Stimulated activated CD8-positive, alpha-beta memory T cell treated with anti-CD3 and anti-CD28 coated beads, Interleukin-4, amount 100 ng/mL, for 1 hour (primary cell): ENCODE measurements at places on chromosomes 7 and 10.

DNA sequence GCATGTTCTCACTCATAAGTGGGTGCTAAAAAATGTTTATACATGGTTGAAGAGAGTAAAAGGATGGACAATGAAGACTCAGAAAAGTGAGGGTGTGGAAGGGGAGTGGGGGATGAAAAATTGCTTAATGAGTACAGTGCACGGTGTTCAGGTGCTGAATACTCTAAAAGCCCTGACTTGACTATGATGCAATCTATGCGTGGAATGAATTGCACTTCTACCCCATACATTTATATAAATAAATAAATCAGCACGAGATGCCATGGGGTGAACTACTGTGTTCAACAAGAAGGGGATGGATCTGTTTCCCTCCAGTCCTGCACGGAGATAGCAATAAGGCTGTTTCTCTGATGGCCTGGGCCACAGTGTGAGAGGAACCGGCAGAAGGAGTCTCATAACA lies 254.3 kb upstream of the LYZL1 start:
- DNase-seq, result no peak

DNA sequence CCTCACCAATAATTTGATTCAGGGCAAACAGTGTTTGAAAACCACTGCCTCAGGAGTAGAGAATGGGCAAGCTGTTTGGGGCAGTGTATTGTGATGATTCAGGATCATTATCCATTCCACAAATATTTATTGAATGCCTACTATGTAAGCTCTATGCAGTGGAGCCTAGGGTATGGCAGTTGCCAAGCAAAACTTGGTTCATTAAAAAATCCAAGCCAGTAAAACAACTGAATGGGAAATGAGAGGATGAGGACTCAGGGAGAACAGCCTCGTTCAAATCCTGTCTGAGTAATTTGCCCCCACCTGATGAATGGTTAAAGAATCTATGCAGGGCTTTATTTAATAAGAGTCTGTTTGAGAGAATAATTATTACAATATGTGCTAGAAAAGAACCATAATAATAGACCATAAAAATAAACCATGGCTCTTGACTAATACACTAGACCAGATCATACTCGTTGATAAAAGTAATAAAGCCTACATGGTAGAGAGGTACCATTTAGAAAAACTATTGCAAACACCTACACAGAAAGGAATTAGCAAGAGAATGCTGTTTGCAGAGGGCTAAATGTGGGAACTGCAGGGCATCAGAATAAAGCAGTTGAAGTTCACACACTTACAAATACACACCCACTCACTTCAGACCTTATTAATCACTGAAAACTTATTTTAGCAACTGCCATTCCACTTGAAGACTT lies 71.7 kb downstream of the CREB5 start:
- DNase-seq, result no peak

- no peak for DNase-seq
Observed at GRCh38 chr10:91768123-91768522, 30.1 kb upstream of the TNKS2 start.

DNA sequence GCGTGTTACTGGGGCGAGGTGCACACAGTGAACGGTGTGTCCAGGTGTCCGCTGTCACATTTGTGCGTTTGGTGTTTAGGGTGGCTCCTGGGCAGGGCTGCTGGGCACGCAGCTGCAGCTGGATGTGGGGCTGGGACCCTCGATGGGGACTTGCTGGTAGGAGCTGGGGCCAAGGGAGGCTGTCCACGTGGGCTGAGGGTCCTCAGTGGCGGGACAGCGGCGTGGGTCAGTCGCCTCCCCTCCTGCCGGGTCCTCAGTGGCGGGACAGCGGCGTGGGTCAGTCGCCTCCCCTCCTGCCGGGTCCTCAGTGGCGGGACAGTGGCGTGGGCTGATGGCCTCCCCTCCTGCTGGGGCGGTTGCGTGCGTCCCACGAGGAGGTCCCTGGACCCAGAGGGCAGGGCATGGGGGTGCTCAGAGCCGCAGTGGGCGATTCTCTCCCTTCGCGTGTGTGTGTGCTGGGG lies 68.5 kb downstream of the INPP5A start:
- no peak for DNase-seq

DNA sequence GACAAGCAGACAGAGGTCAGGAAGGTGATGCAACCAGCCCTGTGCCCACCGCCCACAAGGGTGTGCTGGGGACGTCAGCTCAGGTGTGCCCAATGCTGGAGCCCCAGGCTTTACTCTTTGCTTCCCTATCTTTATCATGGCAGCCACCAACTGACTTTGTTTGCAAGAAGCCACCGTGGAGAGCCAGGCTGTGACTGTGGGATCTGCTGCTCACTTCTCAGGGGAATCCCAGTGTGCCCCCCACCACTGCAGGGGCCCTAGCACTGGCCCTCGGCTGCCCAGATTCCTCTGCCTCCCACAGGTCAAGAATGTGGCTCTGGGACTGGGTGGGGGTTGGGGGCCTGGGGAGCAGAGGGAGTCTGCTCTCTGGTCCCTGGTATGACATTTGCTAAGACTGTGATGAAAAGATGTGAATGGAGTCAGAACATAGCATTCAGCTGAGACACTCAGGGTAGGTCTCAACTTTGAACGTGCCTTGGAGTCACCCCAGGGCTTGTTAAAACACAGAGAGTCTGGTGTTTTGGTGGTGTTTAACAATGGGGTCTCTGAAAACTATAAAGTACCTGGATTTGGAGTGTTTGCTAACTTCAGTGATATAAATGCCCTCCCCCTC lies 47.3 kb downstream of the ARHGAP22 start:
- DNase-seq, result no peak

GRCh38 chr7:151484971-151485707 lies 34.6 kb downstream of the RHEB start:
- no peak for DNase-seq

DNA sequence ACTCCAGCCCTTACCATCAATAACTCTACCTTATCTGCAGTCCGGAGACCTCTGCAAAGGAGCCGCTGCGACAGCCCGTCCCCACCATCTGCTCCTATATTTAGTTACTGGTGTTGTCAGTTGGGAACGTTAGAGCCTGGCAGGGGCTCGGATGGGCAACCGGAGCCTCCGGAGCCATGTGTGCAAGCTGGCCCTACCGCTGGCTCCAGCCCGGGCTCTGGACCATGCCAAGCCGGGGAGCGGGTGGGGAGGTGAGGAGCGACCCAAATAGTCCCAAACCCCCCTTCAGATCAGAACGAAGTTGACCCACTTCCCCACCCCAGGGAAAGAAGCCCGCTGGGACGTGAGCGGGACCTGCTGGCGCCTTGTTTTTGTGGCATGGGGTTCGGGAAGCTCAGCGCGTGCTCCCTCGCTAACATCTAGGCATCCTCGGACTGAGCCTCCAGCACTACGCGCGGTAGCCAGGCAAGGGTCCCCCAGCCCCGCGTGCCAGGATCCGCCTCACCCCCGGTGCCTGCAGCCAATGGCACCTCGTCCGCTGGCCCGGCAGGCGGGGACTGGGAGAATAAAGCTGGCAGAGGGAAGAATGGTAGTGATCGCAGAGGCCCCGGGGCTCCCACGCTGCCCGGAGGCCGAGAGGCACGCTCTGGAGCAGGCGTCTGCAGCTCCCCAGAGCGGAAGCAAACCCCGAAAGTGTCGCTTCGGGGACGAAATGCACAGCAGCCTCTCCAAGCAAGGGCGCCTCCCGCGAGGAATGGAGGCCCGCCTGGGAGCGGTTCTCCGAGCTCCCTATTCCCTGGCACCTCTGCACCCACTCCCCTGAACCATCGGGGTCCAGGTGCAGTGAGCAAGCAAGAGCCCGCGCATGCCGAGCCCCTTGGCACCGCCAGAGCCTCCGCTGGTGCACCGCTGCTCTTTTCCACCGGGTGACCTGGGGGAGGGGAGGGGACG lies 679 bp downstream of the LRRC20 start:
- DNase-seq, result no peak

- DNase-seq, result no peak
Observed at GRCh38 chr10:68987611-68988010, 992 bp upstream of the KIFBP start.

DNA sequence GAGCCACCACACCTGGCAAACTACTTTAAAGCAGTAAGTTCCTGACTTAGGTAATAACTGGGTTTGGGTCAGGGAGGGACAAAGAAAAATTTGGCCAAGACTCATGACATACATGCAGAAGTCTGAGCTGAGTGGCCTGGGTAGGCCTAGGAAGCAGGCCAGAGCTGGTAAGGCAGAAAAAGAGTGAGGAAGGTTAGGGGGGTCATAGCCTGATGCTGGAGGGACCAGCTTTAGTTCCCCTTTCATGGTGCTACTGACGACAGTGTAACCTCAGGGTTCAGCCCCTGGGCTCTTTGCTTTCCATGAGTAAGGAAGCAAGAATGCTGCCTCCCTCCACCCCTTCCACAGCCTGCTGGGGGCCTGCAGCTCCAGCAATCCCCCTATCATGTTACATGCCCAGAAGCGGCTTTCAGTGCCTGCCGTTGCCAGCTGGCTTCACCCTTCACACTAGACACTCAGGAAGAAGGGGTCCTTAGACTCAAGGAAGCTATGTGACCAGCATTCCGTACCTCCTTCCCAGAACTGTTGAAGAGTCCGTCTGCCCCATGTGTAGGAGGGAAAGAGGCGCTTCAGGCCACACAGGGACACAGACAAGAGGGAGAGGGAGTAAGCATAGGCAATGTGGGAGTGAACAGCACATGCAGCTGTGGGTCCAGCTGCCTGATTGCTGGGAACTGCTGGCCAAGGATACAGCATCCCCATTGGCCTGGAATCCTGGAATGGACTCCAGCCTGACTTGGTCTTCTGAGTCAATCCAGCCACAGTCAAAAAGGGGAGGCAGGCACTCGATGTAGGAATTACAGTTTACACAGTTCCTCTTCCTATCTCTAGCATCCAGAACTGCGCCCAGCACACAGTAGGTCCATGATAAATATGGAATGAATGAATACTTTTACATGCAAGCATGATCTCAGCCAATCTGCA lies 4.1 kb upstream of the PLAU start:
- DNase-seq, result no peak

- DNase-seq, result no peak
Observed at GRCh38 chr10:72685264-72685921, 6.5 kb upstream of the MCU start.

DNA sequence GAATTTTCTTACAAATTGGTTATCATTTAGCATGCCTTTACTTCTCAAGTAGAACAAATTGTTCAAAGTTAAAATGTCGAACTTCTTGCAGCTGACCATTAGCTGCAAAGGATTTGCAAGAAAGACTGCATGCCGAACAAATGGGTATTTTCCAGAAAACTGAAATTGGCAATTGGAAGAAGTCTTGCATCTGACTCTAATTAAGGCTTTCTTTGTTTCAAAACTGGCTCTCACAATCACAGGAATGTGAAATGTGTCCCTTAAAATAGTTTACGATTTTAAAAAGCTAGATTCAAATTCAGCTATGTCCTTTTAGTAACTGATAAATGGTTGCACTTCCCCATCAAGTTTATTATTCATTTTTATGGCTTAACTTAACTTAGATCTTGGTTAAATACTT lies 207.9 kb downstream of the ARL4A start:
- no peak for DNase-seq

DNA sequence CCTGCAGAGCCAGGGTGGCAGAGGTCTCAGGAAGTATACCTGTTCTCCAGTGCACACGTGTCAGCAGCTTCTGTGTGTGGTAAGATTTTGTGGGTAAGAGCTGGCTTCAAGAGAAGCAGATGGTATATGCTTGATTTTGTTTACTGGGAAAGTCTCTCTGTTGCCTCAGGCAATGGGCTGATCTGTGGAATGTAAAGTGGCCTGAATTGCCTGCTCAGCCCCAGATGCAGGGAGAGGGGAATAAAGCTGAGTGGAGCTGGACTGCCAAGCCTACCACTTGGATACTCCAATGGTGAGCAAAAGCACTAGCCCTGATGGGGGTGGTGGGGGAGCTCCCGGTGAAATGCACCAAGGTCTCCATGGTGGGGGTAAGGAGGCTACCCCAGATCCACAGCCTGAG lies 156.1 kb downstream of the WDR11 start:
- DNase-seq, result no peak

- DNase-seq, result no peak
Observed at GRCh38 chr7:45187946-45188411, 30.4 kb downstream of the RAMP3 start.

DNA sequence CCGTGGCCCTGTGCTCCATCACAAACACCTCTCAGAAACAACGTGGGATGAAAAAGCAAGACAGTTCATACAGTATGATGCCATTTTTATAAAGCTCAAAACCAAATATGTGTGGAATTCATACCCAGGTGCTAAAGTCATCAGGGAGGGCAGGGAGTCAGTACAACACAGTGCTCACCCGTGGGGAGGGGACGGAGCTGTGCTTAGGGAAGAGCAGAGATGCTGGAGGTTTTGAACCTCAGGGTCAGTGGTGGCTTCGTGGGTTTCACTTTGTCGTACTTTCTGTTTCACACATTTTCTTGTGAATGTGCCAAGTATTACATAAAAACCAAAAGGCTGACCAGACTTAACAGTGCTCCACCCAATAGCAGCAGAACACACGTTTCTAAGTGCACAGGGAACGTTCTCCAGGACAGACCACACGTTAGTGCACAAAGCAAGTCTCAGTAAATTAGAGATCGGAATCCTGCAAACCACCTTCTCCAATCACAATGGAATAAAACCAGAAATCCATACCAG lies 21.2 kb downstream of the ZMIZ2 start:
- DNase-seq, result no peak

DNA sequence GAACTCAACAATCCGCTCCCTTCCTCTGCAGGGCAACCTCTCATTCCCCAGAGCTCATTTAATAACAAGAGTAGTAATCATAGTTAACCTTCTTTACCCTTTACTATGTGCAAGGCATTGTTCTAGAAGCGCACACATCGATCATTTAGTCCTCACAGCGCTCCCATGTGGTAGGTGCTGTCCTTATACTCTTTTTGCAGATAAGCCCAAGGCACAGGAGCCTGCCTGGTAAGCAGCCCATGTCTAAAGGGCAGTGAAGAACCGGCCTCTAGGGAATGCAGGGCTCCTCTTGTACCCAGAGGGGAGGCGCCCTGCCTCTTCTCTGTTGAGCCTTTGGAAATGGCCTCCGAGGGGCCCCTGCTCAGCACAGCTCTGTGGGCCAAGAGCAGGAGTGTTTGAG lies 14.3 kb downstream of the CHST3 start:
- DNase-seq, result no peak

GRCh38 chr10:4847561-4848355 lies 21.8 kb downstream of the AKR1E2 start:
- DNase-seq, result no peak

- DNase-seq, result no peak
Observed at GRCh38 chr10:62005281-62005680, 103.8 kb downstream of the ARID5B start.

GRCh38 chr7:159083001-159083697 lies 61.5 kb downstream of the VIPR2 start:
- no peak for DNase-seq

- no peak for DNase-seq
Observed at GRCh38 chr10:65614956-65615565, 1310.8 kb upstream of the LRRTM3 start.

GRCh38 chr7:90846192-90846591 lies 250.1 kb downstream of the CDK14 start:
- DNase-seq, result no peak

- DNase-seq, result no peak
Observed at GRCh38 chr7:103547451-103548284, 101.7 kb upstream of the SLC26A5 start.

DNA sequence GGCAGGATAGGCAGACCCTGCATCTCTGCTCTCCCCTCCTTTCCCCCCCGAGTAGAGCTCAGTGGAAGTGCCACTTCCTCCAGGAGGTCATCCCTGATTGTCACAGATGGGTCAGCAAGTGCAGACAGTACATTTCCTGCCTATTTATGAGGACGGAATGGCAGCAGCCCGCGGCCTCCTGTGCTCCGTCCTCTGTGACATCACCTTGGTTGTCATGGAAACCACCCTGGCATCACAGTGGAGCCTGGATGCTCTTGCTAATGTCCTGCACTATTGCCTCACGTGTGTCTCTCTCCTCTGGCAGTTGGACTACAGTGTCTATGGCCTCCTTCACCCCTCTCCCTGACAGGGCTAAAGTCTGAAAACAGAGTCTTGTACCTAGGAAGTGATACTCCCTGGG lies 148.6 kb downstream of the SH3PXD2A start:
- no peak for DNase-seq
